ENCODE measurements at places on chromosomes 11 and 22.

- DNase-seq = no peak
Observed at GRCh38 chr11:117684731-117685130, 112.3 kb downstream of the DSCAML1 start.

- no peak for DNase-seq
Observed at GRCh38 chr11:5679811-5680210, 5.1 kb downstream of the TRIM5 start.

DNA sequence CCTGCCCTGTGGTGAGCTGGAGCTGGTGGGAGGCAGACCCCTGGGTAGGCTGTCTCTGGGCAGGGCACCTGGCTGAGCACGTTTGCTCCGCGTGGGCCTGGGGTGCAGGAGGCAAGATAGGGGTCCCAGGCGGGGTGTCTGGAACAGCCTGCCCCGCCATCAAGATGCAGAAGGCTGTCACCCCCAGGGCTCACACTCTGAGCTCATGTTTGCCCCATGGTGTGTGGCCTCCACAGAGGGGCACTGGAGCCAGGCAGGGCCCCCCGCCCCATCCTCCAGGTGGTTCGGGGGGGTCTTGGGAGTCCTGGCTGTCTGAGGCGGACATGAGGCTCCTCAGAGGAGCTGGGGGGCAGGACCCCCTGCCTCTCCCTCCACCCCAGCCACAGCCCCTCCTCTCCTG, 28.9 kb upstream of the CARS1 start:
- no peak for DNase-seq

GRCh38 chr11:767238-767637, 10.0 kb downstream of the GATD1 start:
- DNase-seq = no peak

DNA sequence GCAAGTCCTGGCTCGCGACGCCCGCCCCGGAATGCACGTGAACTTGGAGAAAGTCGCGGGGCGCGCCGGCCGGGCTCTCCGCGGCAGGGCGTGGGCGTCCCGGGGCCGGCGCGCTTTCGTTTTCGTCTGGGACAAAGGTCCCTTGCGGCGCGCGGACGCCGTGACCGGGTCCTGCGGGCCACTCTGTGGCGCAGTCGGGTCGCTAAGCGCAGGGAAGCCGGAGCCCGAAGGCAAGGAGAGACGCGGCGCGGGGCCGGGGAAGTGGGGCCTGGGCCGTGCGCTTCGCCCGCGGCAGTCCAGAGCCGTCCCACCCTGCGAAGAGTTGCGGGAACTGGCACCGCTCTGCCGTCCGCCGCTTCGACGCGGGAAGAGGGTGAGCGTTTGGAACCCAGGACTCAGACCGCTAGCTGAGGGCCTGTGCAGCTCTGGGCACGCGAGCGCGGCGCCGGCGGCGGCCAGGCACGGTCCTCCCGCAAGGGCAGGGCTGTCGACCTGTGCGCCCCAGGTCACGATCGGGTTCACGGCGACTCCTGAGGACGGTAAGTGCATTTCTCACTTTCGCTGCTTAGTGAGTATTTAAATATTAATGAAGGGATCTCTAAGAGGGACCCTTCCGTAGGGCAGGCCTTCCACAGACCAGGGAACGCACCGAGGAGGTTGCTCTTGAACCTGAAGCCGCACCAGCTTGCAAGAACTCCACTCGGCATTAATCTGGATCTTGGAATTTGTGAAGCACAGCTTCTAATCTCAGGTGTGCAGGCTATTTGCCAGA, 78.0 kb upstream of the PPARA start:
- DNase-seq = no peak

DNA sequence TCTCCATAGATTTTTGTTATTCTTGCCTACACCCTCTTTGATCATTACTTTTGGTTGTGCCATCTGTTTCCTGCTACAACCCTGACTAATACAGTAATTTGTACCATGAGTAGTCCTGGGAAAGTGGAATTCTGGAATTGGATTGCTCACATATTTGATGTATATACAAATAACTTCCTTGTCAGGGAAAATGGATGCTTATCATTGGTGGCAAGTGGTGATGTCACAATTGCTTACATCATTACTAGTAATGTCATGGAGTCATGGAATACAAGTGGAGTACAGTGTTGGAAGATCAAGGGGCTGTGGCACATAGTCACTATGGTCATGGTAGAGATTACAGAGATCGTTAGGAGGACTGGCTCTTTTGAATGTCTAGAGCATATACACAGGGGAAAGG, 24.4 kb downstream of the AASDHPPT start:
- no peak for DNase-seq

DNA sequence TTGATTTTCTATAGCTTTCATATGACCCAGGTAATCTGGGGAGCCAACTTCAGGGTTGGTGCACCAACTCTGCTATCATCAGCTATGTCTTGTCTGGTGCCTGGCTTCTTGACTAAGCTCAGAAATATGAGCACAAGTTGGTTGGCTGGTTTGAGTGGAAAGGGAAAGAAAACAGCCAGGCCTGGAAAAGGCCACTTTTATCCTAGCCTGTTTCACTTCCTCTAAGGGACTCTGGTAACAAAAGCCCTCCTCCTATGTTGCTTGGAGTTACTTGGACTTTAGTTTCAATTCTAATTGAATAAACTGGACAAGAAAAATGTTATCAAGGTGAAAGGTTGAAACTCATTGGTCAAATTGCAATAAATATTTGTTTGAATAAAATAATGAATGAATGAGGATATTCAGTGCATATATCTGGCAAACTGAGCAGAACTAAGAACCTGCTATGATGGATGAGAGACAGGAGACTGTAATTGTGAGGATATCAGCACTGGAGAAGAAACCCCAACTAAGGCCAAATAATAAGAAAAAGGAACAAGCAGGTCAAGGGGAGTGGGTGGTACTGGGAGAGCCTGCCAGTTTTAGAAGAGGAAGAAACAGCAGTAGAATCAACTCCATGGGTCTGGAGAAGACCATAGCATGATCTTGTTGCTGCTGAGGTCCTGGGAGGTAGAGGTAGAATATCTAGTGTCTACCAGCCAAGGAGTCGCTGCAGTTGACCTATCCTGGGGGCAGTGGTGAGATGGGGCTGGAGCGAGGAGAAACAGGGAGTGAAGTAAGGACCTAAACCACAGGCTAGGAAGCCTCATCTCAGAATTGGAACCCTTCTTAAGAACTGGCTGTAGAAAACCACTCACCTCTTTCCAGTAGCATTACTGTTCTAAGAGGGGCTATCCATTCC, 8.2 kb downstream of the ROBO4 start:
- no peak for DNase-seq

DNA sequence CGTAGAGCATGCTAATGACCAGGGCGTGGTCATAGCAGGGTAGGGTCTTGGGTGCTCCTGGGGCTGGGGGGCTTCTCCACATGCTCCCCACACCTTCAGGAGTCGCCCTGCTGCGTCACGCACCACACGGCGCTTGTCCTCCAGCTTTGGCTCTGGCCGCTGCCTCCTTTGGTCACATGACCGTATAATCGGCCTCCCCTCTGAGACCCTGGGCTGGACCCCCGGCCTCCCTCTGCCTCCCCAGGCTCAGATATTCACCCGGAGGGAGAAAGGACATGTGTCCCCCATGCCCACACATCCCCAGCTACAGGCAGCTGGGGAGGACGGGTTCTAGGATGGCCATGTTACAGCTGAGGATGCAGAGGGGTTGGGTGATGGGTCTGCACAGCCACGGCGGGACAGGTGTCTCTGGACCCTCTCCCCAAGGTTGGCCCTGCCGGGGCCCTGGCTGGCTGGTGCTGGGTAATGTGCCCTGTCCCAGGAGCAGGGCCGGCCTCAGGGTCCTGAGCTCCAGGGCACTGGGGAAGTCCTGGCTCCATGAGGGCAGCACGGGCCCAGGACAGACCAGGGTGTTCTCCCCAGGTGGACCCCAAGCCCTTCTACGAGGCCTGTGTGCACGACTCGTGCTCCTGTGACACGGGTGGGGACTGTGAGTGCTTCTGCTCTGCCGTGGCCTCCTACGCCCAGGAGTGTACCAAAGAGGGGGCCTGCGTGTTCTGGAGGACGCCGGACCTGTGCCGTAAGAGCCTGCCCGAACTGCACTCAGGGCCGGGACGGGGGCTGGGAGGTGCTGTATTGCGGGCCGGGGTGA, 14.5 kb downstream of the MUC2 start:
- DNase-seq = no peak

GRCh38 chr11:121071846-121072450, 29.1 kb upstream of the TECTA start:
- no peak for DNase-seq

DNA sequence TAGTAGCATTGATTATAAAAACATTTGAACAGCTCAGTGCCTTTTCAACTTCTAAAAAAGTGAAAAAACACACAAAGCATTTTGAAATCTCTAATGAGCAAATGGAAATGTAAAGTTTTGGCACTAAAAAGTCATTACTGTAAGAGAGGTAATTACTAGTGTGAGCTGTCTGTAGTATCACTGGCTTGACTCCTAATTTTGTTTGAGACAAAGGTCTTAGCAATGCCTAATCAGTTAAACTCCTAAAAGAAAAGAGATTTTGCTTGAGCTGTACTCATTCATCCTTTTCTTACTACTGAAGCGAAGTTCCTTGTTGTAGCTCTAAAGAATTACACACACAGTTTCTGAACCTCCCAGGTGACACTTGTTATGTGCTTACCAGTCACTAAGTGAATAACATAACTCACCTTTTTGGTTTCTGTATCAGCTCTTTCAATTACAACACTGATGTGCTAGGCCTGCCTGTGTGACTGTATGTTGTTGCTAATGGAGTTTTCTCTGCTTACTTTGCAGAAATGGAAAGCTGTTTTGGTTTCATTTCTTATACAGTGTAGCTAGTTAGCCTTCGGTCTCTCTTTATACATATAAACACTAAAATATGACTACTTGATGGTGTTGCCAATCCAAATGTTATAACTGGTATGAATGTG, 924.4 kb upstream of the TENM4 start:
- no peak for DNase-seq

DNA sequence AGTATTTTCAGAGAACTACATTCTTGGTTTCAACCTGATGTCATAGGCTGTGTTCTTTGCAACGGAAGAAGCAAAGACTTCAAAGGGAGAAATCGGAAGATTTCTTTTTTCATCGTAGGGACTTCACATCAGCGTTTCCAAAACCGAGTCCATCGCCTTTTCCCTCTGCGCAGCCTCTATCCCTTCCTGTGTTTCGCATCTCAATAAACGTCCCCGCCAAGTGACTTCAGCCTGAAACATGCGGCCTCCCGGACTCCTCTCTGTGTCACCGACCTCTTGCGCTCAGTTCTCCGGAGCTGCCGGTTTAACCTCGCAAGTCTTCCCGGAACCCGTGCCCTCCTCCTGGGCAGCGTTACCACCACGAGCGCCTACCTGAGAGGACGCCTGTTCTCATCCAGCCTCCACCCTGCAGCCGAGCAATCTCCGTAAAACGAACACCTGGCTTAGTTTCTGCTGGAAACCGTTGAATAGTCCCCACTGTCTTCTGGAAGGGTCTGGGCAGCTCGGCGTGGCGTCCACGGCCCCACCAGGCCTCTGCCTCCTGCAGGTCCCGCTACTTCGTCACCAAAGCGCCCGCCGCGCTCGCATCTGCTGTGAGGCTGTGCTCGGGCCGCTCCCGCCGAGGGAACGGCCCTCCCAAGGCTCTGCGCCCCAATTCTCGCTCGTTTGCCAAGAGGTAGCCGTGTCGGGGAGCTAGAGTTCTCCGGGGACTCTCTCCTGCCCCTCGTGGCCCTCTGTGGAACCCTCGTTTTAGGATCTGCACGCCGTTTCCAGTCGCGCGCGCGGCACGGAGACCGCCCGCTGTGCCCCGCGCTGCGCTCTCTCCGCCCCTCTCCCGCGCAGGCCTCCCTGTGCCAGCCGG, at the start of gene GLB1L3:
Gene GLB1L3 (plus strand): TSS at position 846 of the 862 bp plus-strand sequence. CDS start 362 bp downstream, outside the sequence.
- no peak for DNase-seq

DNA sequence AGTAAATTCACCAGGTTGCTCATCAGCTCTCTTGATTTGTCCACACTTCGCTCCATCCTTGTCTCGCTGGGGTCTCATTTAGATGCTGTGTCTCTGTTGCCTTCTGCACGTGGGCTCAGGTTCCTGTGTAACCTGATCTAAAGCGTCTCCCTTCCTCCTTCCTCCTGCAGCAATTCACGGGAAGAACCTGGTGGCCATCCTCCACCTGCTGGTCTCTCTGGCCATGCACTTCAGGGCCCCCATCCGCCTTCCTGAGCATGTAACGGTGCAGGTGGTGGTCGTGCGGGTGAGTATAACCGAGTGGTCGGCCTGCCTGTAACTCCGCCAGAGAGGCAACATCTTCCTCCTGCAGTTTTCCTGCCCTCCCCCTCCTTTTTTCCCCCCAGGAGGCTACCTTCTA, 48.0 kb upstream of the PARVG start:
- DNase-seq = no peak

DNA sequence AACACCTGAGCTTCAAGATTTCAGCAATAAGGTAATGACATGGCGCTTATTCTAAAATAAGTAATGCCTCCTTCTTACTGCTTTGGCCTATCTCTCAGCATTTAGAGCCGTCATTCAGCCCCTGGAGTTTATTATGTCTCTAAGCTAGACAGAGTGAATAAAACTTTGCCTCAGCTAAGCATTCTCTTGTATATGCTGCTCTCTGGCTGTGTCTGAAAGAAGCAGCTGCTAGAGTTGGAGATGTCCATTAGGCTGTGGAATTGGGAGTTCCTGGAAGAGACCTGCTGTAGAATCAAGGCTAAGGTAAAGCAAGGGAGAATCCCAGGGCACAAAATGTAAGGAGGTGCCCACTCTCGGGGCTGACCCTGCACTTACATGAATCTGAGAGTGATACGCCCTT, 35.5 kb upstream of the TTC12 start:
- DNase-seq = no peak

GRCh38 chr11:94032066-94032465, 10.9 kb downstream of the HEPHL1 start:
- DNase-seq = no peak

- no peak for DNase-seq
Observed at GRCh38 chr11:33692013-33692504, 8.6 kb downstream of the C11orf91 start.

GRCh38 chr11:26621132-26621531, 49.1 kb upstream of the MUC15 start:
- no peak for DNase-seq

GRCh38 chr11:60844045-60844869, 2.3 kb downstream of the CCDC86 start:
- DNase-seq = no peak

- no peak for DNase-seq
Observed at GRCh38 chr22:44606126-44606525, 95.9 kb upstream of the PRR5 start.

- DNase-seq = no peak
Observed at GRCh38 chr11:60994541-60995080, 23.1 kb downstream of the CD6 start.
